Skin of body (tissue), 3 donors: ENCODE measurements at places on chromosomes 12 and 14. TPM values are rescaled to one million over a fixed set of nuclear protein-coding genes. Genes with fewer than 3 reads are reported as not detected.
A peak's percentile ranks its signal among the peaks of the same experiment; 100 is the strongest.

GRCh38 chr12:81203671-81204204 is 125.9 kb downstream of the ACSS3 start:
- DNase-seq = peak; percentile 37

DNA sequence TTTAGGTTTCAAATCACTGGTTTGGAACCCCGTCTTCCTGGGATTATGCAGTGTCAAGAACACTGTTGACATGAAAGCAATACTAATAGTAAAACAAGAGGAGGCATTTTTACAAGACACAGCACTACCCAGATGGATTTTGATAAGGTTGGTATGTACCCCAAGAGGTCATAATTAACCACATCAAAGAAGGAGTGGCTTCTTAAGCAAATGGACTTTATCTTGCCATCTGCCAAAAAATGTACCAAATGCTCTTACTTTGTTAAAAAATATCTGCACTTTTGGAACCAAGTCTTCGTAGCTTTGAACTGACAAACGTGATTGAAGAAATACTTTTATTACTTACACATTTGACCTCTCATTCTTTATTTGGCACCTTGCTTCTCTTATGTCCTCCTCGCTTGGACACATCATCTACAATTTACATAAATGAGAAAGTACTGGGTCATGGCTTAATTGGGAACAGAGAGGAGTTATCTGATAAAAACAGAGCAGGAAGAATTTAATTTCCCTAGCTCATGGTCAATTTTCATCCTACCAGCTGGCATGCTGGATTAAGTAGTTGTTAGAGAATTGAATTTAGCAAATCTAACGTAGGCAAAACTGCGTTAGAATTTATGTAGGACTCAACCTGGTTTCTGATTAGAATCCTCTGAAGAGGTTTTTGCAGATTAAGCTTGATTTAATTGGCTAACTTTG is 54.5 kb upstream of the PRICKLE1 start:
- no peak for DNase-seq

The KRT83 gene
- 18.8 TPM for total RNA-seq

The ZNF891 gene
- 2.8 TPM for total RNA-seq

DNA sequence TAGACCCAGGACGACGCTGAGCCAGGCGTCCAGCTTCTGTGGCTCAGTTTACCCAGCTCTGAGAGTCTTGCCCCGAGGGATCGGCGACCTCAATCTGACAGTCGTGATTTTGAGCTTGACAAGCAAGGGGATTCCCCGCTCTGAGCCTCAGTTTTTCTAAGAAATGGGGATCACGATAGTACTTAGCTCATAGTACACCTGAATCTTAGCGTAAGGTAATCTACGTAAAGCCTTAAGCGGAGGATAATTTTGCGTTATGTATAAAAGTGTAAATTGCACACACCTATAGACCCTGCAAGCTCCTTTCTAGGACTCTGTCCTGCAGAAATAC is 285 bp downstream of the MVK start:
- no peak for DNase-seq

DNA sequence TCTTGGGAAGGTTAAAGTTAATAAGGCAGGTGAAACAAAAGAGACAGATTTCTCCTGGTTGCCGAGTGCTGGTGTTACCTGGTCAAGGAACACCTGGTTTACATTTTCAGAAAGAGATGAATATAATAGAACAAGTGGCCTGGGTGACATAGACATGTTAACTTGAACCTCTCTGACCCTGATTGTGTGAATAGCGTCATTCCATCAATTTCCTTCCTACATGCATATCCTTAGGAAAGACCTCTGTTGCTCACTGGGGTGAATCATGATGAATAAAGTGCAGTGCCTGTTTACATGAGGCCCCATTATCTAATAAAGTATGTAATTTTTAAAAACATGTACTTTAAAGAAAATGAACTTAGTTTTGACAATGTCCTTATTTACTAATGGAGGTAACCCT is 1822.9 kb upstream of the FLRT2 start:
- DNase-seq = no peak

GRCh38 chr14:104096751-104097700 is 11.5 kb downstream of the ASPG start:
- DNase-seq = no peak

DNA sequence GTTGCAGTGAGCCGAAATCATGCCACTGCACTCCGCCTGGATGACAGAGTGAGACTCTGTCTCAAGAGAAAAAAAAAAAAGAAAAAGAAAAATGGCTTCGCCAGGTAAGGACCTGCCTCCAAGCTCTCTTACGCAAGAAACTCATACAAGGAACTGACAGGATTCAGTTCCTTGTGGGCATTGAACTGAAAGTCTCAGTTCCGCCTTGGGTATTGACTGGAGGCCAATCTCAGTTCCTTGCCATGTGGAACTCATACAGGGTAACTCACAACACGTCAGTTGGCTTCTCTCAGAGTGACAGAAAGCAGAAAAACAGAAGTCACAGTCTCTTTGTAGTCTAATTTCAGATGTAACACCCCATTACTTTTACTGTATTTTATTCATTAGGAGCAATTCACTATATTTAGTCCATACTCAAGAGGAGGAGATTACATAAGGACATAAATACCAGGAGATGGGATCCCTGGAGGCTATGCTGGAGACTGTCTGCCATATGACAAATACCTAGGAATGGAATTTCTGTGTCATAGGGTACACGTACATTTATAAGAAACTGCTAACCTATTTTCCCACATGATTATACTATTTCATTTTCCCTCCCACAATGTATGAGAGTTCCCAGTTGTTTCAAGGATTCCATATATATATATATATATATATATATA is 11.4 kb upstream of the NOPCHAP1 start:
- no peak for DNase-seq

DNA sequence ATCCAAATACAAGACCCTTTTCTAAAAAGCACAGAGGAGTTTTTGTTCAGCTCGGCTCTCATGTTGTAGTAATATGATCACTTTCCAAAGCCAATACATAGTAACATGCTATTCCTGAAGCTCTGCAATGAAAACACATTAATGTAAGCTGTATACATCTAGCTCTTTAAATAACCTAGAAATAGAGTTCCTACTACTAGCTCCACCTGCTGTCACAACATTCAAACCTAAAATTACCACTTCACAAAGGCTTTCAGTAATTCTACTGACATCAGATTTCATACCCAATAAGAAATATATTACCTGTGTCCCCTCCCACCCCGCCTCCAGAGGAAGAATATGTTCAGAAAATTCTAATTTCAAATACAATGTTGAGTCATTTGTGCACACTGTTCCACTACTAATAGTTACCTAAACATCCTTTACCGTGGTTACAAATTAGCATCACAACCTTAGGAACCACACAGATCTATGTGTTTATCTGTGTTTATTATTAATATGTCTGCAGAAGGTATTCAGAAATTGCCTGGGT is 17.8 kb downstream of the EFCAB11 start:
- no peak for DNase-seq

GRCh38 chr12:43148691-43149090 is 403.3 kb downstream of the ADAMTS20 start:
- no peak for DNase-seq

GRCh38 chr12:129052373-129052772 is 199.1 kb downstream of the GLT1D1 start:
- no peak for DNase-seq

DNA sequence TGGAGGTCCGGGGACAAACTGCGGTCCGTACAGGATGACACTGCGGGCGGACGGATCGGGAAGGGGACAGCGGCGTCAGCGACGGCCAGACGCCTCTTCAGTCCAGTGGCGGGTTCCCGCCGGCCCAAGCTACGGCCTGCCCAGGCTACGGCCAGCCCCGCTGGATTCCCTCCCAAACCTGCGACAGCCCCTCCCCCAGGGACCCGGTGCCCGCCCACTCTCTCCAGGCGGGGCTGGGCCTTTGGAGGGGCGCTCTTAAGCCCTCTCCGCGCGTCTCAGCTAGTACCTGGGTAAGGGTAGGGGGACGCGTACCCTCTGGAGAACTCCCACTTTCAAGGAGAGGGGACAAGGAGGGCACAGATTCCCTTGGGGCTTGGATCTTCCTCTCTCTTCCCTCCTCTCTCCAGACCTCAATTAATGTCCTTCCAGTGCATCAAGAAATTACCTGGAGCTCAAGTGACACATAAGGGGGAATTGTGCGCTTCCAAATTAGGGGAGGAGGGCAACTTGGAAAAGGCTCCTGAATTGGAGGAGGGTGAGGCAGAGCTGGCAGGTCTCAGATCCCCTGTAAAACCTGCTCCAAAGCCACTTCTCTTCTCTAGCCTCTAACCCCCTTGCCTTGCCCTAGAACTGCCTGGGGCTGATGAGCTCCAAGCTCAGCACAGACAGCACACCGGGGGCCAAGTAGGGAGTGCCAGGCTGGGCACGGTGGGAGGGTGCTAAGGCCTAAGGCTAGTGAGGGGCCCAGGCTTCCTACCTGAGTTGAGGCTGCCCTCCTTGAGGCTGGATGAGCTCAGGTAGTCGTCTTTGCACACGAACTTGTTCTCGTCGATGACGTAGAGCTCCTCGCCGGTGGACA is 3.1 kb downstream of the LHX5 start:
- DNase-seq = no peak

The GPR84 gene
- total RNA-seq = 0.79 TPM

The OTX2 gene
- not detected for total RNA-seq

The SMCO2 gene
- not detected for total RNA-seq

- DNase-seq = no peak
Measured at GRCh38 chr12:100963381-100963780, 168.8 kb downstream of the ANO4 start.
